ENCODE measurements at places on chromosomes 13 and 19.

GRCh38 chr13:44764302-44764692, 188.2 kb upstream of the TSC22D1 start:
- no peak for DNase-seq

DNA sequence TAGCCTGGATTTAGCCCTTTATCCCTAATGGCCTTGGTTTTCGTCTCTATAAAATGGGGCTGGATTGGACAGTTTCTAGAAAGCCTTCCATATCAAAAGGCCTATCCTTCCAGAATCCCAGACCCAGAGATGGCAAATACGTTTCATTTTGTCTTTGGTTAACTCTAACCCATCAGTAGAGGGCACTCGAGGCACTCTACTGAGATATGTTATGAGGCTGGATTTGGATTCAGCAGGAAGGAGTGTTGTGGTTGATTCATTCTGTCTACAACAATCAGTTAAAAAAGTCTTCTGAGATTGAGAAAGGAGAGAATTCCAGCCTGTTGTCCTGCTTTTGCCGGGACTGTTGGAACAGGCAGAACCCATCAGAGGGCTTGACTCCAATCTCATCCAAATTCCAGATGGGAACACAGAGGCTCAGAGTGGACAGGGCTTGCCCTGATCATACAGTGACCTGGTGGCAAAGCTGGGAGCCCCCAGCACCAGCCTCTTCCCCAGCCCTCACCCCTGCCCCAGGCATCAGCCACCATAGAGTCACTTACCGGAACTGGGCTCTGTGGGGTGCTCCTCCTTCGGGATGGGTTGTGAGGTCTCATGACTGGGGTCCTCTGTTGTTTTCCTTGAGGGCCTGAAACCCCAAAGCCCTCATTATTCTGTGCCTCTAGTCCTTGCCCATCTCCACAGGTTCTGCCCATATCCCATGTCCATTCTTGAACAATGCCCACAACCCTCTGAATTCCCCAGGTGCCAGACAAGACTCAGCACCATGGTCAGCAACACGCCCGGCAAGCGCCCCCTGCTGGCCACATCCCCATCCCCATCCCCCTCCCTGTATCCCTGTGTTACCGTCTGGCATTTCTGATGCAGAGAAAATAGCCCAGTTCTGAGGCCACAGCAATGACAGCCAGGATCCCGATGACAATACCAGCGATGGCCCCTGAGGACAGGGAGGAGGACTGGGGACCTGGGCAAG, 12.3 kb upstream of the ZNF180 start:
- DNase-seq: peak; percentile 9

DNA sequence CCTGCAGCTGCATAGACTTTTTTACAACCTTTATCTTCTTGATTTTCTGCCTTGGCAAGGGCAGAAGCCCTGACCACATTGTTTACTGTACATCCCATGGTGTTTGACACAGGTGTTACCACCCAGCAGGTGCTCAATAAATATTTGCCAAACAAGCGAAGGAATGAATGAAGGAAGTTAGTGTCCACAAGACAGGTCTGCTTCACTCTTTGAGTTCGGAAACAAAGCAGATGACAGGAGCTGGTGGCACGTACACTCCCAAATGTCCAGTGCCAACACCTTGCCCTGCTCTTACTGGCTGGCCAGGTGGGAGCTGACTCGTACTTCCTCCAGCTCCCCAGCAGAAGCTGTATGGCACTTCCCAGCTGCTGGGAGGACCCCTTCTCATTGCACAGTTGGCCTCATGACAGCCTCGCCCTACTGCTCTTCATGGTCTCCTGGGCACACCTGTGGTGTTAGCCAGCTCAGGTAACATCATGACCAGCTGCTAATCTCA, 22.0 kb upstream of the MUC16 start:
- no peak for DNase-seq

DNA sequence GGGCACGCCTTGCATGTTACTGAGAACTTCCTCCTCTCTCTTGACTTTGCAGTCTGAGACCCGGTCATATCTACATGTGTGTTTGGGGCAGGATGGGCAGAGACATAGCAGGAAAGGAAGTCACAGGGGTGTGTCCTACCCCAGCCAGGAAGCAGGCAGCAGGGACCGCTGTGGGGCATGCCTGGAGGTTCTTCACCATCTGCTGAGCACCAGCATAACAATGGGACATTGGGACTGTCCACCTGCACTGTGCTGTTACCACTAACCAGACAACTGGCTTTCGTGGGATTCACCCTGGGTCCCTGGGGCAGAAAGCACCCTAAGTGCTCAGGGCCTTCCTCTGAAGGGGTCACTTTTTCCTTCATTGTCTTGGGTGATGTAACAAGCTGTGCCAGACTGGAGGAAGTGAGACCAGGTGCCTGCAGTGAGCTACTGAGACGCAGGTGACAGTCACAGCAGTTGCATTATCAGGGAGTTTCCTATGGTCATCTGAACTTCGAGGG, 2.6 kb upstream of the HAUS5 start:
- DNase-seq: no peak

DNA sequence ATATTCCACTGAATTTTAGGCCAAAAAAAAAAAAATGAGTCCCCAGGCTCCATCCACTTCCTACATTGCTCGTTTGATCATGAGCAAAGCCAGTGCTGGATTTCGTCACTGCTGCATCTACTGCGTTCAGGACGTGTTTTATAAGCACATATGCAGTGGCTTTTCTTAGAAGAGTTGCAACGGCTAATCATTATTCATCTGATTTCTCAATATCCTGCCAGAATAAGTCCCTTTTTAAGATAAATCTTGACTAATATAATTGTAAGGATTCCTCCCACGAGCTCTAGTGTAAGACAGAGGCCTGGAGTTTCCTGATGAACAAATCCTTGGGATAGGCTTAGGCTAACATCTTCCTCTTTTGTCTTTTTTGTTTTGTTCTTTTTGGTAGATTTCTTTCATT, 19.5 kb downstream of the FAM124A start:
- no peak for DNase-seq

DNA sequence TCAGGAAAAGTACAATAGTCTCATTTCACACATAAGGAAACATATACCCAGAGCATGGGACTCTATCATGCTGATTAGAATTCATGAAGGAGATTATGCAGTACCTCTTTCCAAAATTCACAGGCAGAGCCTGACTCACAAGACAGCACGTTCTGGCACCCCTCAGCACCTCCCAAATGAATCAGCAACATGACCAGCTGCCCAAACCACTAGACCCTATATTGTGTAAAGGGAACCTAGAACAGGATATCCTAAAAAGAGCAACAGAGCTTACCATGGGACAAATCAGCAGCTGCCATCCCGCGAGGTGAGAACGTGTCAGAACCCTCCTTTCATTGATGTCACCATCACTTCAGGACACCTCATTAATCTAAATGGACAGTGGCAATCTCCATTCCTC, 2.5 kb downstream of the ZNF426 start:
- DNase-seq: no peak

DNA sequence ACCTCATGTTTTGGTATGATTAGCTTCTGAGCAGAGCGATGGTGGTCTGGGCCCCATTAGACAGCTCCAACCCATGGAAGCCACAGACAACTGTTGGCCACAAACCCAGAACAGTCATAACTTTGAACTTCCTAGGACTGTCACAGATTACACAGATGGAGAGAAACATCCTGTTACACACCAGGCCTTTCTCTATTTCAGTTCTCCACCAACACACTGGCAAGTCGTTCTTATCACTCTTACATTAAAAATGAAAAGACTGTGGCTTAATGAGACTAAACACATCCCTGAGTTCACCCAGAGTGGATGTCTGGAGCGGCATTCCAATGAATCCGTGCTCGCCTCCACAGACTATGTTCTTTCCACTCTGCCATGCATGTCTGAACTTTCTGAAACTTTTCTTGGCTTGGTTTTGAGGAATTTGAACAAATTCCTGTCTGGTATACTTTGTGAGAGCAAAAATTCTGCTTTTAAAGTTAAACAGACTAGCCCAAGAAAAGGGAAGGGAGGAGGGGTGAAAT, 109.1 kb downstream of the NALCN start:
- no peak for DNase-seq

DNA sequence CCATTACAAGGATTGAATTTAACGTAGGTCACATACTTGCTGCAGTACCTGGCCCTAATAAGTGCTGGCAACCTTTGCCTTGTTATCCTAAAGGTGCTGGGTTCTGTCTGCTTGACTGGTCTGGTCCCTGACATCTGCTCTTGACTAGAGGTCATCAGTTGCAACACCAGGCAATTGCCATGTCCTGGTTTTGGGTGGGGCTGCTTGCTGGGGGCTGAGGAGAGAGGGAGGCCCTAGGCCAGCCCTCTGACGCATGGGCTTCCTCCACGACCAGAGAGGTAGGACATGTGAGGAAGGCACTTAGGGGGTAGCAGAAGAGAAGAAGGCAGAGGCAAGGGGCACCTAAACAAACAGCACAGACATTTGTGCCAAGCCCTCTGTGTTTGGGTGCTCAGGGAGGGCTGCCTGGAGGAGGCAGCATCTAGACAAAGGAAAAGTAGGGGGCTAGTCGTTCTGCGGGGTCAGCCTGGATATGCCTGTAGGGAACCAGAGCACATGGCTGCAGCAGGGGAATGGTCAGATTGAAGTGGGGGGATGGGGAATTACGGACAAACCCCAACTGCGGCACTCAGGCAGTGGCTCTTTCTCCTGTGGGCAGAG, 21.7 kb downstream of the VSTM2B start:
- DNase-seq: no peak

DNA sequence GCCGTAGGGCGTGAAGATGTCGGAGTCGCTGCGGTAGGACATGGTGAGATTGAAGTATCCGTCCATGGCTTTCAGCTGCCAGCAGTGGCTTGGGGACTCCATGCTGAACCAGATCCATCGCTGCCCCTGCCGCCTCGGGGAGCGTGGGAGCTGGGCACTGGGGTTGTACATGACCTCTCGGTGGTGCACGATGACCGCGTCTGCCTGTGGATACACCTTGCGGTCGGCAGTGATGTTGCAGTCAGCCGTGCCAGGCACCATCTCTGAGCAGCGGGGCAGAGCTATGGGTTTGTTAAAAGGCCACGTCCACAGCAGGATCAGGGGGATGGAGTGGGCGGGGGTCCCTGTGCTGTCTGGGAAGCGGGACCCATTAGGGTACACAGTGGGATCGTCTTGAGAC, 7.4 kb downstream of the FUT6 start:
- DNase-seq: no peak

DNA sequence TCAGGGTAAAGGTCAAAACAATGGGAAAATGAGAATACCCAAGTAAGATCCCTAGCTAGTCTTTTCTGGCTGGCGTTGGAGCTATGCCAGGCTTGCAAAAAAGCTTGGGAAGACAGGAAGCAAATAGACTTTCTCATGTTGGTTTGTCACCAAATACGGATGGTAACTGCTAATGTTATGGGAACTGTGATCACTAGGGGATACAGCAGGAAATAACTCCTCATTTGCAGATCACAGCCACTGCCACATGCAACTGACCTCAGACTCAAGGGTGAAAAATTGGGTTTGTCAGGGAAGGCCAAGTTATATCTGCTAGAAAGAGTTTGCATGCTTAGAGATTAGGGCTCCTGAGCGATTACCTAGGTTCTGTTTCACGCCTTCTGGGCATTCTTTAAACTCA, 162.9 kb downstream of the NHLRC3 start:
- DNase-seq: no peak

- no peak for DNase-seq
These were observed 178.3 kb downstream of the EFNB2 start for GRCh38 chr13:106357198-106357597.

DNA sequence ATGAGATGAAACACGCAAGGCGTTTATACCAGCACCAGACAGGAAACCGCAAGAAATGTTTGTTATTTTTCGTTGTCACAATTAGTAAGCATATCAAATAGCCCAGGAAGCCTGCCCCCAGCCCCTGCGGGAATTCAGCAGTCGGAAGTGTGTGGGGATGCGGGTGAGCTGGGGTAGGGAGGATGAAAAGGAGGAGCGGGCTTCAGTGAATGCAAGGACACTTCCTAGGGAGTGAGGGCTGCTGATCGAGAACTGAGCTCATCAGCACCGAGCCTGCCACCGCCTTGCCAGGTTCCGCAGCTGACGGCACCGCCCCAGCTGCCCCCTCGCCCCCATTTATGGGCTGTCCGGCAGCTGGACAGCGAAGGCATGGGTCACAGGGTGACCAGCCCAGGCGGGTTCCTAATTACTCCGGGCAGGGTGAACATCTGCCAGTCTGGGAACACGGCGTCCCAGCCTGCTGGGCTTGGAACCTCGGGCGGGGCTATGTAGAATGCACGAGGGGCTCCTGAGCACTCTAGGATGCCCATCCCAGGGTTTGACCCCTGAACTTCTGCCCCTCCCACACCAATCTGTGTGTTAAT, 1.6 kb upstream of the BEST2 start:
- DNase-seq: no peak

DNA sequence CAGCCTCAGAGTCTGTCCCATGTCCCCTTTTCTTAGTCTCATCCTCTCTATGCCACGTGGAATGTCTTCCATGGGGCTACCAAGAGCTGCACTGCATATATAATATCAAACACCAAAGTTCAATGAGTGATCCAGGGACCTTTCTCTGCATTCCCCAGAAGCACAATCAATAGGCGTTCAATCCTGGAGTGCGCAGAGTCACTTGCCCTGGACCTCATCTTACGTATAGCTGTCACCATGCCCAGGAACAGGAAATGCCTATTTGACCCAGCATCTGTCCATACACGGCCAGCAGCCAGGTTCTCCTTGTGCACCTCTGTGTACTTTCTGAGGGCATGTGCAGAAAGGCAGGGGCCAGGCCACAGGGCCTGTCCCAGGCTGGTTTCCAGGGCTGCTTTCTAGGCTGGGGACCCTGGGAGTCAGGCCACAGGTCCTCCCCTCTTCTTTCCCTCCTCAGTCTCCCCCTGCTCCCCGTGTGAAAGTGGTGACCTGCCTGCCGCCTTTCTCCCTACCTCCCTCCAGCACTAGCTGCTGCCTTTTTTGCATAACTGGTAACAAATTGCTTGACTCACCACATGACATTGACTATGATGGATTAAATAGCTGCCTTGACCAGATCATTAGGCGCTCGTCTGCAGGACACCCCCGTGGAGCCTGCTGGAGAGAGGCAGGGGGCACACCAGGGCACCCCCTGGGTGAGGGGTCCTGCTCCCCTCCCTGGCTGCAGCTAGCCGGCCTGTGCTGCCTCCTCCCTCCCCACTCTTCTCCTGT, 222.0 kb downstream of the ZNF536 start:
- DNase-seq: no peak

DNA sequence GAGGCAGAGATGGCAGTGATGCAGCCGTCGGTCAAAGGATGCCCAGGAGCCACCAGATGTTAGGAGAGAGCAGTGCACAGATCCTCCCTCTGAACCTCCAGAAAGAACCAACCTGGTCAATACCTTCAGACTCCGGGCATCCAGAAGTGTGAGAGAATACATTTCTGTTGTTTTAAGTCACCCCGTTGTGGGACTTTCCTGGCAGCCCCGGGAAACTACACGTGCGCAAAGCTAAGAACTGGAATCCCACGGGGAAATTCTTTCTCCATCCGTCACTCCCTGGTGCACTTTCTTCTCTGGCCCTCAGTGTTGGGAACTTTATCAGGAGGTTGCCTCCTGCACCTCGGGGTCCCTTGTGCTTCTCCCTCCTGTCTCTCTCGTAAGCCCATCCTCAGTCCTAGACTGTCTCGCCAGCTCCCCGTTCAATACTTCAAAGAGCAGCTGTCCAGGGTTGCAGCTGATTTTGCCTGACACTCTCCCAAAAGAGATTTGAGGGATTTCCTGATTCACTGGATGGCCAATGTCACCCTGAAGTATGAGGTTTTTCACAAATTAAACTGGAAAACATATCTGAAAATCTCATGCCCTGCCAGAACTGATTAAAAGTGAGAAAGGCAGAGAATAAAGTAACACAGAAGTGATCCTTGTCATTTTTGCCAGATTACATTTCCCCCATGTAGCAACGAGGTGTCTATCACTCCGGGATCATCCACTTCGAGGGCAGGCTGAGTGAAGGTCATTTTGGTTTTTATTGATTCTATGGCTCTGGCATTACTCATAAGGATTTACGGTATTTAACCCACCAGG, 136.8 kb downstream of the DCT start:
- no peak for DNase-seq
